HEK293T (cell line): ENCODE measurements at places on chromosomes 12 and 14.

GRCh38 chr14:89007906-89008305 is 183.5 kb downstream of the TTC8 start:
- DNase-seq = no peak

DNA sequence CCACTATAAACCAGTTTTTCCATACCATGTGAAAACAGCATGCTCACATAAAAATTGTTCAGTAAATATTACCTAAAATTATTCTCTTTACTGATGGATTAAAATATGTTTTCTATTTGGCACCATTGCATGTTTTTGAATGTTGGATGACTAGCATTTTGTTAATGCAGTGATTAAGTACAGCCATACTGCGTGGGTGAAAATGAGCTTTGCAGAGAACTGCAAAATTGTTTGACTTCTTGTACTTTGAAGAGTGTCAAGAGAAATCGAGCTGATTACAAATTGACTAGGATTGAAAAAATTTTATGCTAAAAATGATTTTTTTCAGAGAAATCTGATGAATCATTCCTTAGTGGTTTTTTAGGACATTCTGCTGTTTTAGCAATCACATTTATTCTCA is 452.9 kb downstream of the RPL10L start:
- no peak for DNase-seq

DNA sequence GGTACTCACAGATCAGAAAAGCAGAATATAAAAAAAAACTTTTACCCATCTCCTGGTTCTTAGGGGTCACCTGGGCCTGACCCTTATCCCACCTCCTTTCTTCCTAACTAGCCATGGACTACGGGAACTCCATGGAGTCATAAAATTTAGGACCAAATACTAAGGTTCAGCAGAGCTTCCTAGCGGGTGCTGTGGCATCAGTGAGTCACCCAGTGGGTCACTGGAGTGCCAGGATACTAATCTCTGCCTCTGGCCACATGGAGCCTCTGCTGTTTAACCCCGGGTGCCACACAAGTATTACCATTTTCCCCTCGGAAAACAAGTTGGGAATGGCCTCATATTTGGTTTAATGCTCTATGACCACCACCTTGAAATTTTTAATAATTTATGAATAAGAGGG is 6.9 kb downstream of the ZBTB39 start:
- DNase-seq = no peak

GRCh38 chr12:96177013-96177412 is 17.2 kb upstream of the ELK3 start:
- no peak for DNase-seq

DNA sequence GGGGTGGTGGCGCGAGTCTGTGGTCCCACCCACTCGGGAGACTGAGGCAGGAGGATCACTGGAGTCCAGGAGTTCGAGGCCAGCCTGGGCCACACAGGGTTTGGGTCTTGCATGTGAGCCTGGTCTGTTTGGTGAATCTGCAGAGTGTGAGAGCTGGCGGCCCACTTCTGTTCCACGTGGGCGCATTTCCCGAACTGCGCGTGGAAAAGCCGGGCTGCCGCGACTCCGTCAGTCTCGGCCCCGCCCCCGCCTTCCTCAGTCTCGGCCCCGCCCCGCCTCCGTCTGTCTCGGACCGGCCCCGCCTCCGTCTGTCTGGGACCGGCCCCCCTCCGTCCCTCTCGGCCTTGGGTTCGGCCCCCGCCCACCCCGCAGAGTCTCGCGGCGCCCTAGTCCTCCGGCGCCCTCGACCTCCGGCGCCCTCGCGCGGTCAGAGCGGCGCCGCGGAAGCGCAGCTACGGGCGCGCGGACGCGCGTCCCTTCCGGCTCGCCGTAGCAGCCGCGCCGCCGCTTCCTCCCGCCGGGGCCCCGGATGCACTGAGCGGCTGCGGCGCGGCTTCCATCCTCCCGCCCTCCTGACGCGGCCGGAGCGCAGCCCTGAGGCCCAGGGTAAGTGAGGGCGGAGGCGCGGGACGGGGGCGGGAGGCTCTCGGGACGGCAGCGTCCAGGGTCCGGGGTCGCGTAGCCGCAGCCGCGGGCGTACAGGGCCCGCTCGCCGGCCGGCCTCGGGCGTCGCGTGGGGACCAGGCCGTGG is at the start of gene EP400:
Gene EP400, plus strand, starts transcription at position 512 of the 751 bp plus-strand sequence. CDS start 10,678 bp downstream, outside the sequence.
- DNase-seq = peak; percentile 95
